ENCODE measurements at places on chromosomes 1 and 21.

GRCh38 chr1:21568006-21568746 lies 59.0 kb downstream of the ALPL start:
- no peak overlapping the region for H3K27ac ChIP-seq
- no peaks in the 10 kb centered on the region for H3K36me3 ChIP-seq
- H3K4me3 ChIP-seq, result no peak overlapping the region
- H3K4me1 ChIP-seq, result peaks cover 9% of the 10 kb centered on the region
- no peak for DNase-seq

GRCh38 chr1:170460001-170460400 lies 72.0 kb upstream of the GORAB start:
- DNase-seq, result no peak
- peaks cover under 1% of the 10 kb centered on the region for H3K36me3 ChIP-seq
- H3K4me1 ChIP-seq, result no peaks in the 10 kb centered on the region
- H3K4me3 ChIP-seq, result no peak overlapping the region
- H3K27ac ChIP-seq, result no peak overlapping the region
- H3K27me3 ChIP-seq, result no peaks in the 10 kb centered on the region

DNA sequence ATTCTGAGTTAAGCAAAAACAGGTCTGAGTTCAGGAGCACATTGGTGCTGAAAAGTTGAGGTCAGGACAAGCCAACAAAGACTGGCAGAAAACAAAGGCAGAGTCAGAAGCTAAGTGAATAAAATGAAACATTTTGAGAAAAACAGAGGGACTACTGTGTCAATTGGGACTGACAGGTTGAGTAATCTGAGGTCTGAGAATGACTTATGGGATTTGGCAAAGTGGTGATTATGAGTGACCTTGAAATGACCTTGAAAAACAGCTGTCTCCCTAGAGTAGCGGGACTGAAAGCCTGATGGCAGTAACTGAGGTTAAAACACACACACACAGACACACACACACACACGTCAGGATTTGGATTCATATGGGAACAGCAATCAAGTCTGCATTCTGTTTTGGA lies 8.8 kb upstream of the COG2 start:
- DNase-seq, result no peak
- no peak overlapping the region for H3K27ac ChIP-seq
- H3K4me3 ChIP-seq, result no peak overlapping the region
- peaks cover 21% of the 10 kb centered on the region for H3K27me3 ChIP-seq
- no peaks in the 10 kb centered on the region for H3K4me1 ChIP-seq
- no peaks in the 10 kb centered on the region for H3K36me3 ChIP-seq

- no peaks in the 10 kb centered on the region for H3K27me3 ChIP-seq
- H3K36me3 ChIP-seq, result peaks cover 2% of the 10 kb centered on the region
- no peaks in the 10 kb centered on the region for H3K4me1 ChIP-seq
- no peak overlapping the region for H3K4me3 ChIP-seq
- H3K27ac ChIP-seq, result no peak overlapping the region
- DNase-seq, result no peak
These were observed 487.3 kb downstream of the SIPA1L2 start for GRCh38 chr1:232142403-232143314.

DNA sequence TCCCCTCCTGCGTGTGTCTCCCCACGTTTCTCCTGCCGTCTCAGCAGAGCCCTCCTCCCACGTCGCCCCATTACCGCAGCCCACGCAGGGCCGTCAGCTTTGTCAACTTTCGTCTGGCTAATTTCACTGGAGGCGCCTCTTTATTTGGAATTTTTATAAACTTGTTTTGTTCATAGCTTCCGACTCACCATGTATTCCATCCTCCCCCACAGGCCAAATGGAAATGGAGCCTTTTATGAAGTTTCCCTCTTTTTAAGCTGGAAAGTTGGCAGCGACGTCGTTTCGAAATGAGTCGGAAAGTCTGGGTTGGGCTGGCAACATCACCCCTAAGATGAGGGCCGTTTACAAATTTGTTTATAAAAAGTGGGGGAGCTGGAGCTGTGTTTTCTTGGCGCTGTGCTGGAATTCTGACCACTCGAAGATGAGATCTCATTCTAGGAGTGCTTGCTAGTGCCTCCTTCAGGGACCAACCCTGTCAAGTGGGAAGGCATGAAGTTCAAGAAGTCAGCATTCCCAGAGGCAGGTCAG lies 23.7 kb upstream of the SLC45A1 start:
- no peak for DNase-seq
- H3K27me3 ChIP-seq, result no peaks in the 10 kb centered on the region
- no peaks in the 10 kb centered on the region for H3K36me3 ChIP-seq
- peaks cover 12% of the 10 kb centered on the region for H3K4me1 ChIP-seq

DNA sequence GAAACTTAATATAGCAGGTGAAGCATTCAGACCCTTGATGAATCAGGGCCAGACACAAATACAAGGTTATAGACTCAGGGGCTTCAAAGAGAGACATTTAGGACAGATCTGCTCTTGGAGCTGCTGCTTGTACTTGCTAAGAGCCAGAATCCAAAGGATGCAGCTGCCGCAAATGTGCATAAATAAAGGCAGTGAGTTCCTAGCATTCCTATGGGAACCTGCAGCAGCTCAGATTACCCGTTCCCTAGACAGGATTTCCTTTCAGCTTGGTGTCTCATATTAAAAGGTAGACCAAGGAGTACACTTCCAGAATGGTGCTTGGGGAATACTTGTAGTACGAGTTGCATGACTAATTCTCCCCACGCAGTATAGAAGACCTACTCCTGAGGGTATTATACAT lies 9.7 kb upstream of the LRRC53 start:
- peaks cover 5% of the 10 kb centered on the region for H3K4me1 ChIP-seq
- no peaks in the 10 kb centered on the region for H3K27me3 ChIP-seq
- no peak overlapping the region for H3K27ac ChIP-seq

DNA sequence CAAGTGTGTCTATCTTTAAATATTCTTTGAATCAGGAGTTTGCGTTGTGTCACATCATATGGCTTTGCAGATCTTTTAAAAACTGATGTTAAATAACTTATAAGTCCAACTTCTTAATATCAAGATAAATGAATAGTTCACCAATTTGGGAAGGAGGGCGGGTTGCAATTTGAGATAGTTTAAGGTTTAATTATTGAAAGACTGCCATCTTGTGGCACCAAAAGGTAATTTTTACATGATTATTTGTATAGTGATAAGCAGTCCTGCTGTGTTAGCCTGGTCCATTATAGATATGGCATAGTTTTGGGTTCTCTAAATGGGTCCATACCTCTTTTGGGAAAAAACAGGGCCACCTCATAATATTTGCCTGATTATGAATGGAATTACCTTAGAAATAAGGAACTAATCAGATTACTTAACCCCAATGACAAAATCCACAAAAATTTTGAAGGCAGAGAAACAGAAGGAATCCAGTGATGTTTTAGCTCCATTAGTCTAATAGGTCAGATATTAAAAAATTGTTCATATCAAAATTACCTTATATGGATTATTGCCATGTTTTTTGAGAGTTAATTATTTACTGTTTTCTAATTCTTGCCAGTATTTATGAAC lies 64.3 kb downstream of the PRKAA2 start:
- H3K27ac ChIP-seq, result no peak overlapping the region
- H3K4me1 ChIP-seq, result peaks cover 5% of the 10 kb centered on the region
- no peak for DNase-seq
- no peak overlapping the region for H3K4me3 ChIP-seq
- peaks cover 27% of the 10 kb centered on the region for H3K36me3 ChIP-seq

GRCh38 chr1:164768619-164769018 lies 209.6 kb downstream of the PBX1 start:
- no peak for DNase-seq
- H3K4me3 ChIP-seq, result no peak overlapping the region
- H3K27ac ChIP-seq, result peak overlapping the region; percentile 95

DNA sequence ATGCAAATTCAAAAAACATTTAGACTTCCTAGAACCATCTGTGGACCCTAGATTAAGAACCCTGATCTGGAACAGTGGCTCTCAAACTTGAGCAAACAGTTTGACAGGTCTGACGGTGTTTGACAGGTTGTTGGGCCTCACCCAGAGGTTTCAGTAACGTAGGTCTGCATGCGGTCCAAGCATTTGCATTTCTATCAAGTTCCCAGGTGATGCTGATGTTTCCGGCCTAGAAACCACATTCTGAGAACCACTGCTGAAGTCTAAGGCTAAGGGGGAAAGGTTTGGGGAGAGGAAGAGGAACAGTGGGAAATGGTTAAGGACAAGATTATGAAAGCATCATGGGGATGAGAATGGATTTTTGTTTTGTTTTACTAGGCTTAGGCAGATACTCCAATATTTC lies 48.6 kb downstream of the MDM4 start:
- H3K4me1 ChIP-seq, result peaks cover 42% of the 10 kb centered on the region
- no peak for DNase-seq
- H3K4me3 ChIP-seq, result no peak overlapping the region
- no peaks in the 10 kb centered on the region for H3K27me3 ChIP-seq
- H3K27ac ChIP-seq, result peak overlapping the region; percentile 32

GRCh38 chr1:110438893-110439292 lies 12.1 kb upstream of the PROK1 start:
- H3K36me3 ChIP-seq, result no peaks in the 10 kb centered on the region
- DNase-seq, result no peak
- no peaks in the 10 kb centered on the region for H3K27me3 ChIP-seq
- peak overlapping the region; percentile 94 for H3K27ac ChIP-seq
- H3K4me3 ChIP-seq, result no peak overlapping the region
- H3K4me1 ChIP-seq, result peaks cover 75% of the 10 kb centered on the region

- no peak overlapping the region for H3K27ac ChIP-seq
- H3K36me3 ChIP-seq, result no peaks in the 10 kb centered on the region
- peaks cover 16% of the 10 kb centered on the region for H3K27me3 ChIP-seq
- DNase-seq, result no peak
- H3K4me1 ChIP-seq, result peaks cover 14% of the 10 kb centered on the region
These were observed 197.2 kb downstream of the HHAT start for GRCh38 chr1:210525716-210526454.

DNA sequence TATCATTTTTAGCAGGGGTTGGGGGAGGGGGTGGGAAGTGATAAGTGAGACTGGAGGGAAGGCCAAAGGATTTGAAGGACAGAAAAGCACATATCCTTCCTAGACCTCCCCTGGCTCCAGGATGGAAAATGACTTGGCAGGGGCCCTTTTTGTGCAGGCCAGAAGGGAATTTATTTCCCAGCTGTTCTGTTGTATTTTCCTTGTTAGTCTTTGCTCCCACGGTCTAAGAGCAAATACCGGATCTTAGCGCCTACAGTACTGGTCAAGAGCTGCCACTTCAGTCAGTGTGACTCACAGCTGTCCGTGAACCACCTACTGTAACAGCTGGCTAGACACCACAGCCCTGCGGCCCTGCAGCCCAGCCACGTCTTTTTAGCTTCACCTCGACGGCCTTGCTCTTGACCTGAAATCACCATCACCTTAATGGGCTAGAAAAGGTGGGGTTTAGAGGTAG lies 51.0 kb upstream of the ERRFI1 start:
- no peaks in the 10 kb centered on the region for H3K27me3 ChIP-seq
- H3K36me3 ChIP-seq, result no peaks in the 10 kb centered on the region
- H3K4me1 ChIP-seq, result peaks cover 52% of the 10 kb centered on the region
- no peak for DNase-seq
- peak overlapping the region; percentile 96 for H3K27ac ChIP-seq

DNA sequence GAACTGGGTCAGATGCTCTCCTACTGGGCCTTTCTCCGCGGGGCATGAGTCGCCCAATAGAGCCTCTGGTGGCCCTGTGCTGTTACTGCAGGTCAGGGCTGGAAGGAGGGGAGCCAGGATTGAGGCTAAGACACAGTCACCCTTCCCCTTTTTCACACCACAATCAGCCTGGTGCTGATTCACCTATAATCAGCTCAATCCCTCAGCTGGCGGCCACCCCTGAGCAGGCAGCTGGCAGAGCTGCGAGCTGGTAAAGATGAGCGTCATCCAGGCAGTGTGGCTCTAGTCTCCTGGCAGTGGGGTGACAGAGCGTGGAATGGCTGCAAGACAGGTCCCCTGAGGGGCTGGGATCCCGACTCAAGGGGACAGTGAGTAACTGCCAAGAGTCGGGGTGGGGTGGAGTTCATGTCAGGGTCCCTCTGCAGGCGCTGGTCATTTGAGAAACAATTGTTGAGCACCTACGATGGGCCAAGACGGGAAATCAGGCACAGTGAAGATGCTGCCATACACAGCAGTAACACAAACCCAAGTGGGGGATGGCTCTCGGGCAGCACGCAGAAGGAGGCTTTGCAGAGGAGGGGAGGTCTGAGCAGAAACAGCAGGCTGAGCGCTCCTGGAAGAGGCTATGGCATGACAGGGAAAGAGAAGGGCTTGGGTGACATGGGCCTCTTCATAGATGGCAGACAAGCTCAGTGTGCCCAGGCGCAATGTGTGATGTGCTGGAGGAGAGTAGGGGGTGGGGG lies 21.8 kb downstream of the ATF3 start:
- DNase-seq, result no peak
- no peaks in the 10 kb centered on the region for H3K36me3 ChIP-seq
- H3K4me1 ChIP-seq, result peaks cover 8% of the 10 kb centered on the region
- H3K27me3 ChIP-seq, result peaks cover 5% of the 10 kb centered on the region

GRCh38 chr1:90705956-90706355 lies 11.1 kb downstream of the BARHL2 start:
- no peaks in the 10 kb centered on the region for H3K36me3 ChIP-seq
- H3K4me1 ChIP-seq, result peaks cover 8% of the 10 kb centered on the region
- H3K4me3 ChIP-seq, result peak overlapping the region; percentile 62

- H3K4me3 ChIP-seq, result no peak overlapping the region
- H3K27me3 ChIP-seq, result no peaks in the 10 kb centered on the region
- no peak overlapping the region for H3K27ac ChIP-seq
These were observed 41.9 kb downstream of the BTG3 start for GRCh38 chr21:17570786-17571185.

GRCh38 chr1:48523558-48523957 lies 51.6 kb upstream of the SPATA6 start:
- no peak for DNase-seq
- no peak overlapping the region for H3K27ac ChIP-seq
- H3K4me1 ChIP-seq, result no peaks in the 10 kb centered on the region

- H3K36me3 ChIP-seq, result peaks cover 3% of the 10 kb centered on the region
- H3K4me3 ChIP-seq, result no peak overlapping the region
- peaks cover 42% of the 10 kb centered on the region for H3K4me1 ChIP-seq
- H3K27ac ChIP-seq, result peak overlapping the region; percentile 93
These were observed 24.4 kb downstream of the RC3H1 start for GRCh38 chr1:173997791-173998190.

- H3K27ac ChIP-seq, result peak overlapping the region; percentile 61
- H3K27me3 ChIP-seq, result no peaks in the 10 kb centered on the region
- H3K4me3 ChIP-seq, result no peak overlapping the region
- no peak for DNase-seq
- H3K4me1 ChIP-seq, result peaks cover 38% of the 10 kb centered on the region
These were observed 6.3 kb upstream of the TMEM39B start for GRCh38 chr1:32066489-32066873.

GRCh38 chr1:113452921-113453770 lies 62.8 kb downstream of the MAGI3 start:
- peaks cover 9% of the 10 kb centered on the region for H3K4me1 ChIP-seq
- no peak for DNase-seq
- peaks cover 3% of the 10 kb centered on the region for H3K36me3 ChIP-seq
